ENCODE measurements at places on chromosomes 1 and 21.

DNA sequence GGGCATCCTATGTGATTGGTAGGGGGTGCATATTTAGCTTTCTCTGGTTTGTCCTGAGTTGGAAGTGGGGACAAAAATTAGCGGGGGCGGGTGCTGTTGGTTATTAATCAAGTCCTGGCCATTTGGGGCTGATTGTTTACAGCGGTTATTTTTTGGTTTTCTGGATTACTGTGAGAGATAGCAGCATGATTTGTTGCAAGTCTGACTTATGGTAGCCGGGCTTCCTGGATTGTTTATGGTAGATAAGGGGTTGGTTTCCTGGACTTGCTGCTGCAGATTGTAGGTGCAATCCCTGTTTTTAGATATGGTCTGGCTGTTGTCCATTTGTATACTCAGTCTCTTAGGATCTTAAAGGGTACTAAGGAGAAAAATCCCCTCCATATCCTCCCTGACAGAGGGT, 12.1 kb upstream of the PROK1 start:
- DNase-seq, result no peak

DNA sequence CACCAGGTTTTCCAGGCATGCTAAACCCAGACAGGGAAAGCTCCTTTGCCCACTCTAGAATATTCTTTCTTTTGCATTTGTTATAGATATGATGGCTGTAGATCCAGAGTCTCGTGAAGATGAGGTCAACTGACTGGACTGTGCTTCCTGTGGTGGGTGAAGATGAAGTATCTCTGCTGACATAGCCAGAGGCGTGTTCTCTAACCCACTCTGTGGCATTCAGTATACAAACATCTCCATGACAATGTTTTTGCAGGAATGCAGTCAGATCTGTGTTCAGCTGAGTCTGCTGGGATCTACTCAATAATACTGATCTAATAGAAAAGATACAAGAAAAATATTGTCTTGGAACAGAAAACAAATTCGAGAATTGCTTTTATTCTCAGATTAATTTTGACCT, 11.3 kb downstream of the RWDD2B start:
- DNase-seq, result no peak

GRCh38 chr1:171948511-171948910, 107.2 kb downstream of the DNM3 start:
- no peak for DNase-seq

- no peak for DNase-seq
Measured at GRCh38 chr1:105678334-105678733, 1378.1 kb upstream of the PRMT6 start.

- no peak for DNase-seq
Measured at GRCh38 chr1:216926720-216927510, 203.7 kb upstream of the ESRRG start.

DNA sequence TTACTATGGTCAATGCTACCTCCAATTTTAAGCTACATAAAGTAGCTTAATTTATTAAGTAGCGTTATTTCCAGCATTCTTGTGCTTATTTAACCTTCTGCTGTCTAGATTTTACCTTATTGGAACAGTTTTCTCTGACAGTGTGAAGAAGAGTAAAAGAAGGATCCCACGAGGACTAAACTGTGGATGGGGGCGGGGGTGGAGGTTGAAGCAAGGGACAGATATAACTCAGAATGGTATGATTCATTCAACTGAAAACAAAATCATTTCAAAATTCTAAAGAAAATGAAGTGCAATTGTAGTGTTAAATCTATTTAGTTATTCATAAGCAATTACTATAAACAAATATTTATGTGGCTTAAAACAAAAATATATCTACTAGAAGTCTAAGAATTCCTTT, 11.5 kb upstream of the VAV3 start:
- DNase-seq, result no peak

DNA sequence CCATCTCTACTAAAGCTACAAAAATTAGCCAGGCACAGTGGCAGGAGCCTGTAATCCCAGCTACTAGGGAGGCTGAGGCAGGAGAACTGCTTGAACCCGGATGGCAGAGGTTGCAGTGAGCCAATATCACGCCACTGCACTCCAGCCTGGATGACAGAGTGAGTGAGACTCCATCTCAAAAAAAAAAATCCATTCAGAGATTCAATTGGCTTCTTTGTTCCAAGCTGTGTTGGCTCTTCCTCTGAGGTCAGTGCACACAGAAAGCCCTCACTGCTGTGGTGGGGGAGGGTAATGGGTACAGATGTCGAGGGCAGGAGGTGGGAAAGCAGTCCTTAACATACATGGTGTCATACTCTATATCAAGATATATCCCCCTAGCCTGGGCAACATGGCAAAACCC, 14.7 kb downstream of the TIE1 start:
- no peak for DNase-seq

- DNase-seq, result no peak
Measured at GRCh38 chr1:65141394-65141793, 6.6 kb upstream of the AK4 start.

GRCh38 chr1:80656014-80656636, 1144.6 kb upstream of the ADGRL2 start:
- DNase-seq, result peak; percentile 25

DNA sequence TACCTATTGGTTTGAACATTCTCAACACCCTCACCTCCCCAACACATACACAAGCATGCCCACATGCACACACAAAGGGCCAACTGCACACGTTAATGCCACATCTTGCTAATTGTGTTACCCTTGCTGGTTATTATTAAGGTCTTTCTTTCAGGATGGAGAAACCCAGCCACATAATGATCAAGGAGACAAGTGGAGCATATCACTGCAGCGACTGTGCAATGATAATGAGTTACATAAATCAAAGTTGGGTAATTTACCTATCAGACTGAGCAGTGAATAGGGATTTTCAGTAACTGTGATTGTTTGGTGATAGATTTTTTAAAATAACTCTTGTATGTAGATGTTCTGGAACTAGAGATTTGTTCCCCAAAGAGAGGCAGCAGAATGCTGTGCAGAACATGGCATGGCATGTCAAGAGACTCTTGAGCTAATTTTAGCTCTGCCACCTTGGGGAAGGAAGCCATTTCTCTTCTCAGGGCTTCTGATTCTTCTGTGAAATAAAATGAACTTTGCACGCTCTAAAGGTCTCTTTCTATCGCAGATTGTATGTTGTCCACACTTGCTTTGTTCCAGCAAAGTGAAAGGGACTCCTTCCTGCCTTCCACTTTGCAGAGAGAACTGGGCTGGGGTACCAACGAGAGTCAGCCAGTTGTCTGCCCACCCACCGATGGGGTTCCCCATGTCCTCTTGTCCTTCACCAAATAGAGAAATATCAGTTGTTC, 126.0 kb upstream of the CAMK1G start:
- no peak for DNase-seq

DNA sequence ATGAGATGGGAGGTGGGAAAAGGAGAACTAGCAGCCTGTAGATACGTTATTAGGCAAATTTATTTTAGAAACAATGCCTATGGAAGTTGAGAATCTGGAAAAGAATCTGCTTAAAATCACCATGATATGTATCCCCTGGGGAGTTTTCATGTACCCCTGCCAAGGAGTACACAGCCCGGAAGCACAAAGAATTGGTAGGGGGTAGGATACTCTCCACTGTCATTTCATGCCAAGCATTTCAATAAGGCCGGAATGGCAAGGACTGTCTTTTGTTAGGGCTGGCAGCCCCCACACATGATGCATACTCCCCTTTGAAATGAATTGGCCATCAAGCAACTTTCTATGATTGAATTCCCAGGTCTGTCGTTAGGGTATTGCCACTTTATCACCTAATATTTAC, 111.5 kb upstream of the APP start:
- DNase-seq, result no peak

Data from WTC11 (cell line).